ENCODE measurements at places on chromosomes 1 and 21. TPM values are rescaled to one million over a fixed set of nuclear protein-coding genes. Genes with fewer than 3 reads are reported as not detected.

DNA sequence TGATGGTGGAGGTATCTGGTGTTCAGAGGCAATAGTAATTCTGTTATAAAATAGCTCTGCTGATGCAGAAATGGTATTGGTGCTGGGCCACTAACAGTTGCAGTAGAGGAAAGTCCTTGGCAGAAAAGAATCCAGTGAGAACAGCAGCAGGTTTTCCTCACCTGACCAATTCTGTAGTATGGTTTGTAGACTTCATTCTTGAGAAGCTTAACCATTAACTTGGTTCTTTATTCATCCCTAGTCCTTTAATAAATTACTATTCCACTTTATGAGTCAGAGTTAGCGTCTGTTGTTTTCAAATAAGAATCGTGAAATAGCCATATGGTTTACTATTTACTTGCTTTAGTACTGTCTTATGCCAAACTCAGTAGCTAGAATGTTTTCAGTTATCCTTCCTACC, 128.5 kb upstream of the SERTAD4 start:
- no peak for DNase-seq

The AADACL4 gene
- not detected for polyA plus RNA-seq

The LAD1 gene
- polyA plus RNA-seq, result 96.4 TPM

The FAM43B gene
- 0.31 TPM for polyA plus RNA-seq

DNA sequence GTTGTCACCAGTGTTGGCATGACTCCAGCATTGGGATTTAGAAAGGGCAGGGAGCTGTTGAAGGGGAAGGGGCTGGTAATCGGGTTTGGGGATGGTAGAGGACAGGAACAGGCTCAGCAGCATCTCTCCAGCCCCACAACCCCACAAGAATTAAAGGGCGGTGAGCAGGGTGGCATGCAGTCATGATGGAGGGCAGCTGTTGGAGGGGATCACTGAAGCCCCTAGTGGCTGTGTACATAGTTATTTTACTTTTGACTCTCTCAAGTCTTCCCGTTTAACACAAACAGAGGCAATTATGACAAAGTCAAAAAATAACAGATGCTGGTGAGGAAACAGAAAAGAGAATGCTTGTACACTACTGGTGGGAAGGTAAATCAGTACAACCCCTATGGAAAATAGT, 213.8 kb downstream of the URB2 start:
- DNase-seq, result no peak

DNA sequence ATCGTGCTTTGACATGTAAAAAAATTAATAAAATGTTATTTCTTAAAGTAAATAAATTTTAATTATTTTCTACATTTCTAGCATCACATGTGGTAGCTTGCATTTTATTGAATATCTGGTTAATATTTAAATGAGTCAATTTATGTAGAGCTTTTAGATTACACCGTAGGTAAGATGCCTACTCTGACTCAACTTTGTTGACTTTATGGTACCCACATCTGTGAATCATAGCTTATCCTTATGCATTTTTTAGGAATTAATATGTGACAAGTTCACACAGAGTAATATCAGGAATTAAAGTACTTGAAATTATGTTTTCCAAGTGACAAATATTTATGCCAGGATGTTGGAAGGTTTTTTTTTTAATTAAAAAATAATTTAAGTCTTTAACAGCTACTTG, 120.7 kb downstream of the LEPR start:
- DNase-seq, result no peak

DNA sequence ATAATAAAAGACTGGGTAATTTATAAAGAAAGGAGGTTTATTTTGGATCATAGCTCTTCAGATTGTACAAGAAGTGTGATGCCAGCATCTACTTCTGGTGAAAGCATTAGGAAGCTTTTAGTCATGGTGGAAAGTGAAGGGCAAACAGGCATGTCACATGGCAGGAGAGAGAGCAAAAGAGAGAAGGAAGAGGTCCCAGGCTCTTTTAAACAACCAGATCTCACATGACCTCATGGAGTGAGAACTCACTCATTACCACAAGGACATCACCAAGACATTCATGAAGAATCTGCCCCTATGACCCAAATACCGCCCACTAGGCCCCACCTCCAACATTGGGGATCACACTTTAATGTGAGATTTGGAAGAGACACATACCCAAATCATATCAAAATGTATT, 10.0 kb downstream of the RPTN start:
- DNase-seq, result no peak

- DNase-seq, result no peak
Observed at GRCh38 chr1:200458780-200459179, 48.9 kb upstream of the ZNF281 start.

The ESRRG gene
- polyA plus RNA-seq, result 9.0 TPM

DNA sequence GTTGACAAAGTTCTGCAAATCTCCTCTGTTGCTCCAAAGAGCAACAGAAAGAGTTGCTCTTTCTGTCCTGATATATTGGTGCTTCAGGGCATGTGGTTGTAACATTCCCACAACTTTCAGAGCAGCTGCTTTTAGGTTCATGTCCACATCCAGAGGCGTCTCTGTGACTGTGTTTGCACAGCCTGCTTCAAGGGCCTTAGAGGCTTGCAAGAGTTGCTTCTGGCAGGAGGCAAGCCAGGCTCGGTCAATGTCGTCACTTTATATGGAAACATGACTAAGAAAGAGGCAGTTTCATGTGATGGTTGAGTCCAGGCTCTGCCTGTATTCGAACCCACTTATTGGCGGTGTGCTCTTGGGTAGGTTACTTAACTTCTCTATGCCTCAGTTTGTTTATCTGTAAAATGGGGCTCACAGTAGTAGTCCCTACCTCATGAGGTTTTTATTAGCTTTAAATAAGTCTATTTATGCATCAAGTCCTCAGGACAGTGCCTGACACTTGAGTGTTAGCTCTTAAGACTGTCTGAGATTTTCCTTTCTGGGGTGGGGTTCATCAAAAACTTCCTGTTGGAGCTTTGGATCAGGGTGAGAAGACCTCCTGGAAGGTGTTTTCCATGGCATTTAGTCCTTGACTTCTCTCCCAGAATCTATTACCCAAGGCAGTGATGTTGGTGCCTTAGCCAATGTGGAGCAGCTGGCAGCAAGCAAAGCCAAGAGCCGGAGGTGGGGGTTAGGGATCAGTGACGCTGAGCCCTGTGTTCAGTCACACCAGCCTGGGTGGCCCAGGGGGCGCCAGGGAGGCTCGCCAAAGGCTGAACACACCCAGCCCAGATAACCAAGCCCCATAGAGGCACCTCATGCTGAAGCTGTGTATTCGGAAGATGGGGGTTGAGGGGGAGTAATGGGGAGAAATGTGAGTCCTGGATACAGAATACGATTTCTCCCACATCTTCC, 18.9 kb downstream of the LHX4 start:
- no peak for DNase-seq

The CD1B gene
- polyA plus RNA-seq, result not detected

GRCh38 chr1:177048314-177049069, 116.0 kb downstream of the ASTN1 start:
- no peak for DNase-seq

DNA sequence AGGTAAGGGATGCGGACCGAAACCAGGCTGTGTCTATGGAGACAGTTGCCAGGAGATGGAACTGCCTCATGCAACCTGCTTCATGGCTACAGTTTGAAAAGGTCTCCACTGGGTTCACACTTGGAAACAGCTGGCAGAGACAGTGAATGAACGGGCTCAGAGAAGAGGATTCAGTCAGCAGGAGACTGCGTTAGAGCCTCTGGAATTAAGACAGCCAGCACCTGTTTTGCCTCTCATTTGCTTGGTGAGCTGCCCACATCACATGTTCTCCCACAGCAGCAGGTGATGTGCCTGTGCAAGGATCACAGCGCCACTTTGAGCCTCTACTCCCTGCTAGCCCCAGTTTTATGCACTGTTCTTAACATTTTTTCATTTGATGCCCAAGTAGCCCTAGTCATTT, 321.0 kb downstream of the PLPP3 start:
- no peak for DNase-seq

- no peak for DNase-seq
Observed at GRCh38 chr1:33219886-33220661, 36.2 kb upstream of the ZNF362 start.

The PALMD gene
- polyA plus RNA-seq, result 4.6 TPM

DNA sequence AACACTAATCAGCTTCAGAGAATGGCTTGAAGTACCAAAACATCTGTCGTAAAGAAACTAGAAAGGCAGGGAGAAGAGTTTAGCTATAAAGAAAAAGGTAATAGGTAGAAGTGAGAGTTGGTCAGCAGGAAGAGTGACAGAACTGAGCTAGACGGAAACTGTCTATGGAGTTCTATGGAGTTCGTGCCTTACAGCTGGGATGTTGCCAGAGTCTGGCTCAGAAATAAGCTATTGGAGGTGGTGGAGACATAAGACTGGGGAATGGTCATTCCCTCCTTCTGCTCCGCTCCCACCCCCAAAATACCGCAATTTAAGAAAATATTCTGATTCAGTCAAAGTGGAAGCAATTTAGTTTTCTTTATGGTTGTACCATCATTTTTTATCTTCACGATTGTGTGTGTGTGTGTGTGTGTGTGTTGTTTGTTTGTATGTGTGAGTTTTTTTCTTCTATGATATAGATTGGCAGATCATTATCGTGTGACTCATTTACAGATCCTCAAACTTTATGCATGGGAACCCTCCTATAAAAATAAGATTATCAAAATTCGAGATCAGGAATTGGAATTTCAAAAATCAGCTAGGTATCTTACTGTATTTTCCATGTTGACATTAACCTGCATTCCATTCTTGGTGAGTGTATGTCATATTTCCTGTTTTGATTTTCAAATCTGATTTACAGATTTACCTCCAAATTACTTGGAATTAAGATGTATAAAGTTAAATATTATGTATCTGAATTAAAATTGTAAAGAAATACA, 79.0 kb downstream of the HSPA13 start:
- no peak for DNase-seq

- no peak for DNase-seq
Observed at GRCh38 chr1:231950331-231951128, 323.9 kb downstream of the DISC1 start.

GRCh38 chr1:6328091-6328490, 65.5 kb downstream of the ACOT7 start:
- no peak for DNase-seq

DNA sequence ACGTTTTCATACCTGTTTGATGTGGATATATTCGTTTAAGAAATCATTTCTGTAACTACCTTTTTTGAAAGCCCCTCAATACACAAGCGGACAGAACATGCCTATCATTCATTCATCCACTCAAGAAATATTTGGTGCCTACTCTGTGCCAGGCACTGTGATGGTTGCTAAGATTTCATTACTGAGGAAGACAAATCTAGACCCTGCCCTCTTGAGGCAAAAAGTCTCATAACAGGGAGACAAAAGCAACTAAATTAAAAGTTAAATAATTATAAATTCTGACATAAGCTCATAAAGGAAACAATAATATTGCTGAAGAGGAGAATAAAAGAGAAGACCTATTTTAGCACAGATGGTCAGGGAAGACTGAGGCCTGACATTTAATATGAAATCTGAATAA, 203.5 kb upstream of the ZNHIT6 start:
- DNase-seq, result no peak

The EPHA8 gene
- polyA plus RNA-seq, result 0.57 TPM

GRCh38 chr1:177044390-177044789, 120.1 kb downstream of the ASTN1 start:
- DNase-seq, result no peak

DNA sequence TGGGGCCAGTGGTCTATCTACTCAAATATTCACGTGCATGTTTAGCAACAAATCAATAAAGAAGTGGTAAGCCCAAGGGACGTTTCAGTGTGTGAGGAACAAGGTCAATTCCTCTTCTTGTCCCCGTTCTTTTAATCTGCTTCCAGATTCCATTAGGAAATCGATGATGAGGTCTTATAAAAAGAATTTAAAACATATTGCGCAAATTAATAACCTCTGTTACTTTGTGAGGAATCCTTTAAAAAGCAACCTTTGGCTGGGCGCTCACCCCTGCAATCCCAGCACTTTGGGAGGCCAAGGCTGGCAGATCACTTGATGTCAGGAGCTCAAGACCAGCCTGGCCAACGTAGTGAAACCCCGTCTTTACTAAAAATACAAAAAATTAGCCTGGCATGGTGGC, 113.0 kb upstream of the TMPRSS2 start:
- no peak for DNase-seq

The COA6 gene
- polyA plus RNA-seq, result 46.8 TPM

DNA sequence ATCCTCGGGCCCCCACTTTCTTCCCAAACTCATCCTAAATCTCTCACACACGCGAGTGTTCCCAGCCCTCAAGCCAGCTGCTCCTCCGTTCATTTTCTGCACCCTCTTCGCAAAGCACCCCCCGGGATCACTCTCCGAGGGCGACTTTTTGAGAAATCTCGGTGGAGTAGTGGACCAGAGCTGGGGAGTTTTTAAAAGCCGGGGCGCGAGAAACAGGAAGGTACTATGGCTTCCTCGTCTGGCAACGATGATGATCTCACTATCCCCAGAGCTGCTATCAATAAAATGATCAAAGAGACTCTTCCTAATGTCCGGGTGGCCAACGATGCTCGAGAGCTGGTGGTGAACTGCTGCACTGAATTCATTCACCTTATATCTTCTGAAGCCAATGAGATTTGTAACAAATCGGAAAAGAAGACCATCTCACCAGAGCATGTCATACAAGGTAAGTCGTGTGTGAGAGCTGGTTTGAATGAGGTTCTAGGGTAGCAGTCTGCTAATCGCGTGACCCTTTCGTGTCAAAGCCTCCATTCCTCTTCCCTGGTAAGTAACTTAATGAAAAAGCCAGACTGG, 800 bp downstream of the DR1 start:
- peak; percentile 25 for DNase-seq

- DNase-seq, result peak; percentile 4
Observed at GRCh38 chr1:220999872-221000863, 120.9 kb downstream of the HLX start.

The GBP7 gene
- polyA plus RNA-seq, result 0.10 TPM

The BRINP2 gene
- polyA plus RNA-seq, result 0.12 TPM

DNA sequence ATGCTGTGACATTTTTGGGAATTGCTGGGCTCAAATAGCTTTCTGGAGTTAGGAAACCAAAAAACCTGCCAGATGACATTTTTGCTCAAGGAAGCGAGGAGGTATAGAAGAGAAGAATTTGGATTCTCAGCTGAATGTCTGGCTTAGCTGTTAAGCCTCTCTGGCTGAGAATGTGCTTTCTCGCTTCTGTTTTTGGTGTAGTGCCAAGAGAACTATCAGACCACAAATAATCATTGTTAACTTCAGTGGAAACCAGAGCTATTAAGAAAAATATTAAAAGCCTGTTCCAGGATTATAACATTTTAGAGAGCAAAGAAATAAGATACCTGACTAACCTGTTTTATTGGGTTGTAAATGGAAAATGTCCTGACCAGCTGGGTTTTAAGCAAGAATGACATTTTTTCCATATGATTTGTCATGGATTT, 39.5 kb upstream of the DIPK1A start:
- no peak for DNase-seq

DNA sequence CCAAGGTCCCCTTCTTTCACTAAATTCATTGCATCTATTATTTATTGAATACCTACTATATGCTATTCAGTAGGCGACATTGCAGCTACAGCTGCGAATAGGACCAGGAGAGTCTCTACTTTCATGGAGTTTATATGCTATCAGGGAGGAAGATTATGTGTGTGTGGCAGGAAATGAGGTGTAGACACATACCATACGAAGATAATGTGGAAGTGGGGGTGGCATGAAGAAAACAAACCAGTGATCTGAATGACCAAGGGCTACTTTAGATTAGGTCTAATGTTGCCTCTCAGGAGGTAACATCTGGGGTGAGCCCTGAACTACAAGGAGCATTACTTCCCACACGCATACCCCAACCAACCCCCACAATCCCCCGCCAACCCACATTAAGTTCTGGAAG, 1.0 kb upstream of the PPIH start:
- DNase-seq, result no peak

The KRTAP7-1 gene
- polyA plus RNA-seq, result not detected

GRCh38 chr1:30911059-30911954, 2.7 kb upstream of the SDC3 start:
- peak; percentile 81 for DNase-seq

The TSPAN1 gene
- polyA plus RNA-seq, result 17.8 TPM

Measured in large intestine (tissue), 12 donors.